ENCODE measurements at places on chromosomes 13 and 19. TPM values are rescaled to one million over a fixed set of nuclear protein-coding genes. Genes with fewer than 3 reads are reported as not detected.

Gene ZNF570
- total RNA-seq, result 3.9 TPM

Gene GPC6
- not detected for total RNA-seq

GRCh38 chr19:850221-850978 is 1.7 kb upstream of the ELANE start:
- H3K4me1 ChIP-seq, result no peaks in the 10 kb centered on the region
- no peak overlapping the region for H3K4me3 ChIP-seq
- H3K27me3 ChIP-seq, result no peaks in the 10 kb centered on the region
- H3K36me3 ChIP-seq, result no peaks in the 10 kb centered on the region

Gene ZNF253
- 11.7 TPM for total RNA-seq

Gene TSHZ3
- total RNA-seq, result 6.0 TPM

Gene KCNC3
- total RNA-seq, result 6.9 TPM

- no peak overlapping the region for H3K4me3 ChIP-seq
- no peak overlapping the region for H3K27ac ChIP-seq
- H3K27me3 ChIP-seq, result no peaks in the 10 kb centered on the region
- DNase-seq, result no peak
- no peaks in the 10 kb centered on the region for H3K4me1 ChIP-seq
These were observed 1482.1 kb upstream of the MIR17HG start for GRCh38 chr13:89865164-89866064.

DNA sequence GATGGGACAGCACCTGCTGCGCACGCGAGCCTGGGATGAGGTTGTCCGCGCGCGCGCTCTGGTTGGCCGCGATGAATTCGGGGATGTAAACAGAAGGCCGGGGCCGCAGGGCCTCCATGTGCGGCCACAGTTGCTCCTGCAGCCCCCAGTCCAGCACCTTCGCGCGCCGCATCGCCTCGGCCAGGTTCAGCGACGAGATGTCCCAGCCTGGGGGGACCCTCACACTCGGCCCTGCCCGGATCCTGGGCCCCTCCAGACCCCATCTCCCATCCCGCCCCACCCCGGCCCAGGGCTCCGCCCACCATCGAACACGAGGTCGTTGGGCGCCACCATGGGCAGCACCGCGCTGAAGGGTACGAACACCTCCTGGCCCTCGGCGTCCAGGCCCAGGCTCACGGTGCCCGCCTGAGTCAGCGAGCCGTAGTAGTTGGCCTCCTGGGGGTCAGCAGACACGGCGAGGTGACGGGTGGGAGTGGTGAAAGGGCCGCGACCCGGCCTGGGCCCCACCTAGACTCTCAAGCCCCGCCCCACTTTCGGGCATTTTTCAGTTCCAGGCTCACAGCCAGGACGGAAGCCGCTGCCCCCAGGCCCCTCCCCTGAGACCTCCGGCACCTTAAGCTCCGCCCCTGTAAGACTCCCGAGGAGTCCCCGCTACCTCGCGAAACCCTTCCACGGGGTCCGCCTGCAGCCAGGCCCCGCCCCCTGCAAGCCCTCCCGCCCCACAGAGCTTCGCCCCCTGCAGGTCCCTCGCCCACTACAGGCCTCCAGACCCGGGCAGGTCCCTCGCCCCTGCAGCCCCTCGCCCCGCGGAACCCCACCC is 1.1 kb downstream of the ISYNA1 start:
- no peaks in the 10 kb centered on the region for H3K36me3 ChIP-seq
- peak overlapping the region; percentile 69 for H3K27ac ChIP-seq
- peaks cover 16% of the 10 kb centered on the region for H3K4me1 ChIP-seq
- no peaks in the 10 kb centered on the region for H3K27me3 ChIP-seq
- DNase-seq, result no peak
- H3K4me3 ChIP-seq, result peak overlapping the region; percentile 41

Measured in naive thymus-derived CD4-positive, alpha-beta T cell (primary cell).